ENCODE measurements at places on chromosomes 7 and 10.

DNA sequence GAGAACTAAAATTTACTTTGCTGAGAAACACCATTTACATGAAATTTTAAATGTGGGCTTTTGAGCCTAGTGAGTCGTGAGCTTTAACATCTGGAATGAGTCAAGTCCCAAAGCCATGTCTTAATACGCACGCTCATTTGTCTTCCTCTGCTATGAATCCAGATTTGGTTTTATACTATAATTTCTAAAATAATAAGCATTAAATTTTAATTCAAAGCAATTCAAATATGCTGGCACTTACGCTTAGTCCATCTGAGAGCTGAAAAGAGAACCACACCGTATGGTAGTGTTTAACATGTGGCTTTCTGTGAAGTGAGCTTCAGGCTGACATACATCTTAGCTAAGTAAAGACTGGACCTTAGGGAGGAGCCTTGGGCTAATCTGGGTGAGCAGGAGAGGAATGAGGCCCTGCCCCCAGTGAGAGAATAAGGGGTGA is 52.2 kb downstream of the CUBN start:
- no peak for DNase-seq

- DNase-seq: no peak
These were observed 89.9 kb downstream of the KAT6B start for GRCh38 chr10:74916283-74916682.

GRCh38 chr10:104036069-104036384 is 49.7 kb downstream of the COL17A1 start:
- DNase-seq: no peak

DNA sequence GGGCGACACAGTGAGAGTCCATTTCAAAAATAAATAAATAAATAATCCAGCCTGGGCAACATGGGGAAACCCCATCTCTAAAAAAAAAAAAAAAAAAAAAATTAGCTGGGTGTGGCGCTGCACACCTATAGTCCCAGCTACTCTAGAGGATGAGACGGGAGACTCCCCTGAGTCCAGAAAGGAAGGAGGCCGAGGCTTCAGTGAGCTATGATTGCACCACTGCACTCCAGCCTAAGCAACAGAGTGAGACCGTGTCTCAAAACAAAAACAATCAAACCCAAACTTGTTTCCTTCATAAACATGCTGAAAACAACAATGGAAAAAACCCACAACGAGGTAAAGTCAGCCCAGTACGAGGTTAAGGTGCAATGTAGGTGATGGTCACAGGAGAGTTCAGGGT is 1.2 kb downstream of the COX19 start:
- no peak for DNase-seq

- no peak for DNase-seq
These were observed 19.4 kb downstream of the RNF32 start for GRCh38 chr7:156659961-156660360.

Data from right lung (tissue), 10 donors.